ENCODE measurements at places on chromosomes 5 and 9.

GRCh38 chr9:135359764-135360163 lies 119.8 kb upstream of the PPP1R26 start:
- no peak for DNase-seq

- no peak for DNase-seq
Observed at GRCh38 chr5:90161414-90161813, 248.1 kb downstream of the CETN3 start.

DNA sequence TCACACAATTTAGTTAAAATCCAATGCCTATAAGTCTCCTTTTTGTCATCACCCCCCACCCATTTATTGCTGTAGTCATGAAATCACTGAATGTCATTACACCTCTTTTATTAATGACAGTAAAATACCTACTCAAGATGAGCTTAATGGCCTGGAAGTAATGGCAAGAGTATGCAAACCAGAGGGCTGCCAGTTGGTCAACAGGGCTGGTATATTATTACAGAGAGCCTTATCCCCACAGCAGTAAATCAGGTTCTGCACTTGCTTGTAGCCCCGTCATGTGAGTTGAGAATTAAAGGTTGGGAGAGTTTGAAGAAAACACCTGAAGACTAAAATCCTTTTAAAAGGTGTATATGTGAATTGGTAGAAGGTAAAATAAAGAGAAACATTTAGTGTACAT lies 372.4 kb downstream of the MAT2B start:
- no peak for DNase-seq

DNA sequence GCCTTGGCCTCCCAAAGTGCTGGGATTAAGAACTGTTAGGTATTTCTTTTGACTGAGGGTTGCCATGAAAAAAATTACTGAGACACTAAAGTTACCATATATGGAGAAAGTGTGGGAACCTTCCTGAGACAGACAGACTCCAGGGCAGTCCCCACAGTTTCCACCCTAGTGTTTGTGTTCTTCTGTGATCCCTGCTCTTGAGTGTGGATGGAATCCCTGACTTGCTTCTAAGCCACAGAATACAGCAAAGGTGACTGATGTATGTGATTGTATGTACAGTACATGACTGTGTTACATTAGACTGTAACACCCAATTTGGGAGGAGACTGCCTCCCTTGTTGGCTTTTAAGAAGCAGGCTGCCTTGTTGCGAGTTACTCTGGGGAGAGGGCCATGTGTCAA lies 24.7 kb upstream of the ADAM19 start:
- DNase-seq: no peak

DNA sequence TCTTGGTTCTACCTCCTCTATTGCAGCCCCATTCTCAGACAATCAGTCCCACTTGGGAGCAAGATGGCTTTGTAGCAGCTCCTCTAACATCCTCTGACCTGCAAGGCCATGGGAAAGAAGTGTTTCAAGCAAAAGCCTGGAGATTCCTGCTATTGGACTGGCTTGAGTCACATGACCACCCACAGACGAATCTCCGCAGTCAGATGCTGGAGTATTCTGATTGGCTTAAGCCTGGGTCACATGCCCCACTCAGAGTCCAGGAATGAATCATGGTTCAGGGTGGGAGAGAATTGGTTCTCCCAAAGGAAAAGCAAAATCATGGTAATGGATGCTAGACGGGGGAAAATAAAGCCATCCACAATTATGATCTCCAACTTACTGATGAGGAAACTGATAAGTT lies 22.6 kb upstream of the LMX1B start:
- no peak for DNase-seq

- no peak for DNase-seq
Observed at GRCh38 chr5:95178046-95178651, 106.7 kb downstream of the MCTP1 start.

- DNase-seq: no peak
Observed at GRCh38 chr5:181133610-181134231, 2.8 kb upstream of the OR2V1 start.

GRCh38 chr9:116608064-116608463 lies 79.0 kb upstream of the TRIM32 start:
- DNase-seq: no peak
